ENCODE measurements at places on chromosomes 12 and 14.

DNA sequence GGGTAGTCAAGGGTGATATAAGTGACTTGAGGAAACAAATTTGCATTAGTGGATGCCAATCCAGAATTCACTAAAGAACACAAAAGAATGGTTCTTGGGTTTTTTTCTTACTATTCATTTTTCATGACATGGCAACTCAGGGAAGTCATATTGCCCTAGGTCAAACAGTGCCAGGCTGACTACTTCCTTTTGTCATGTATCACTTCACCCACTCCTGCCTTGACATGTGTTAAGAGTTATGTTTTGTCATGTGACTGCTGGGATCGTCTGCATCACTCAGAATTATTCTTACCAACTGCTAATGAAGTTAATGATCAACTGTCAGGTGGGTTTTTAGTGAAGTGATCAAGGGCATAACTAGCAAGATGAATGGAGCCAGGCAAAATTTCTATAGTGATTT is 74.2 kb downstream of the PRORP start:
- peak; percentile 66 for DNase-seq

- DNase-seq = no peak
Measured at GRCh38 chr14:102248121-102248520, 56.8 kb downstream of the MOK start.

- DNase-seq = no peak
Measured at GRCh38 chr12:15608941-15609340, 180.2 kb downstream of the EPS8 start.

- DNase-seq = no peak
Measured at GRCh38 chr14:88270776-88271175, 52.3 kb downstream of the KCNK10 start.
